Muscle of arm (tissue), 14 donors: ENCODE measurements at places on chromosomes 7 and 10.

GRCh38 chr7:155344270-155344617 is 46.6 kb downstream of the INSIG1 start:
- no peak for DNase-seq

DNA sequence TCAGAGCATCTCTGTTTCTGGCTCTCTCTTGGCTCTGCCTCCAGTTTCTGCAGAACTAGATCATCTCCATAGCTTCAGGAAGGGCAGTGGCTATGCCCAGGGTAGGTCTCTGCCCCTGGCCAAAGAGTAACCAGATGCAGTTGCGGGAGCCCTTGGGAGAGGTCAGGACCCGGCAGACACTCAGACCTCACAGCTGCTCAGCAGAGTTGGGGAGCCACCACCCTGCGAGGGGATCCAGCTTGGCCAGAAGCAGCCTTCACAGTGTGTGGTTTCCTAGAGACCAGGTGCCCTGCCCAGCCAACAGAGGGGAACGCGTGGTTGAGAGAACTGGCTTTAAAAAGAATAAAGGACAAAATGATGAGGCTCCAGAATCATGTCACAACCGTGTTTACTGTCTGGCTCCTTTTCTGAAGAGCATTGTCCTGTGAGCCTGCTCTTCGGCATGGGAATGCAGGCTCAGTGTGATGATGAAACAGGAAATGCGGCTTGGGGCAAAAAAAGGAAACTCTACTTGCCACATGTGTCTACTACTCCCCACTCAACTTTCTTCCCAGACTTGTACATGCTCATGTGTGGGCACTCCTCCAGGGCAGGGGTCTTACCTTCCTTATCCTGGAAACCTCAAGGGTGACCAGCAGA is 243.1 kb downstream of the INHBA start:
- DNase-seq = no peak

DNA sequence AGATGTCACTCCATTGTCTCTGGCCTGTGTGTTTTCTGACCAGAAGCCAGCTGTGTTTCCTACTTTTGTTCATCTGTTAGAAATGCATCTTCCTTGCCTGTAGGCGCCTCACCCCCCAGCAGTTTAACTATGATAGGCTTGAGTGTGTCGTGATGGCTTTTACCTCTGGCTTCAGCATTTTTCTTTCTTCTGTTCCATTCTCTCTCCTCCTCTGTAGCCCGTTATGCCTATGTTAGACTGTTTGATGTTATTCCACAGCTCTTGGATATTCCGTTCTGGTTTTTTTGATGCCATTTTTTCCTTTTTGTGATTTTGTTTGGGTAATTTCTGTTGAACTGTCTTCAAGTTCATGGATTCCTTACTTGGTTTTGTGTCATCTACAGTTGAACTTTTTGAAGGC is 17.9 kb downstream of the MMP21 start:
- DNase-seq = no peak

DNA sequence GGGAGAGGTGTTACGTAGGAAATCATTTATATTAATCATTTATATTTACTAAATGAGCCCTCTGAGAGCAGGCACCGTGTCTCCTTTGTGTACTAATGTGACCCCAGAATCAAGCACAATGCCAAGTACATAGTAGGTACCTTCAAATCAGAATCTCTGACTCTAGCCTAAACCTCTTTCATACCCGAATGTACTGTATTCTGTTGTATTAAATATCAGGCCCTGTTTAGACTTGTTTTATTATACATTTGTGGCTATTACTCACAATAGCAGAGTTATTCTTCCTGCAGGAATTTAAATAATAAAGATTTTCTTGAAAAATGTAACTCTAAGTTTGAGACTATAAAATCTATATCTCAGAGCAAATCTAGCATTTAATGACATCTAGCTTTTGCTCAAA is 297.3 kb downstream of the EXOC4 start:
- no peak for DNase-seq

- no peak for DNase-seq
Measured at GRCh38 chr10:77441353-77442166, 196.0 kb downstream of the KCNMA1 start.

DNA sequence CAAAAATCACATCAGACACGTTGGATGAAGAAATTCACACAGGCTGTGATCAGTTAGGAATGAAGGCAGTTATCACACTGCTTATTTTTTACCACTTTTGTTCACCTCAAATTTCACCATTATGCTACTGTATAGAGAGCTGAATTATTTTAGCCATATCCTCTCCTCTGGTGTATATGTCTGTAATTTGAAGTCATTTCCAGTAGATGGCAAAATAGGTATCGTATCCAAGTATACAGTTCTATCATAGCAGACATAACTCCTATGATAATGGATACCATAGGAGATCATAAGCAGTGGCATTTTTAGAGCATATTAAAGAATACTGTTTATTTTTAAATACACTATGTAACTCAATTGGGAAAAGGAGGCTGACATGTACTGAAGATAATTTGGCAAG is 909.7 kb downstream of the DNAJB9 start:
- DNase-seq = no peak

DNA sequence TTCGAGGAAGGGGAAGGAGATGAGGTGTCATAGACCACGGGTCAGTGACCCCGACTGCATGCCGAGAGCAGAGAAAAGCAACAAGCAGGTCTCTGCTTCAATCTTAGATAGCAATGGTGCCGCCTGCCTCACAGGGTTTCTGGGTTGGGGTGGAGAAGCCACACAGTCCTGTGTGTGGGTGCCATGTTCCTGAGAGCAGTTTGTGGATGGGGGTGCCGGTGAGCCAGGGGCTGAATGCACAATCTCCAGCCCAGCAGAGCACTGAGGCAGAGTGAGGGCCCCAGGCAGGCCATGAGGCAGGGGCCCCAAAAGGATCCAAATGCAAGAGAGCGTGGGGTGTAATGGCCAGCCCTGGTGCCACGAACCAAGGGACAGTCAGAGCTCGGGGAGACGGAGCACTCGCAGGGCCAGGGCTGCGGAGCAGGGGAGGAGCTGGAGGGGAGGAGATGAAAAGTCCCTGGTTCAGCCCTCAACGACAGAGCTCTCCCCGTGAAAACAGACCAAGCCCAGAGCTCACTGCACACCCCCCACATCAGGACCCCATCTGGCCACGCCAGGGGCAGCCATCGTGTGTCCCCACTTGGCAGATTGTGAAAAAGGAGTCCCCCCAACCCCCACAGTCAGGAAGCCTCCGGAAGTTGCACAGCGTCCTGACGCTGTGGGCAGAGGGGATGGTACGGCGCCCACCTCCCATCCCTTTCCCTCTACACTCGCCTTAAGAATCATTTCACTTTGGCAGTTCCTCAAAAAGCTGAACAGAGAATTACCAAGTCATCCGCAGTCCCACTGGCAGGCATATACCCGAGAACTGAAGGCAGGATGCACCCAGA is 19.9 kb downstream of the WDR86 start:
- DNase-seq = no peak

DNA sequence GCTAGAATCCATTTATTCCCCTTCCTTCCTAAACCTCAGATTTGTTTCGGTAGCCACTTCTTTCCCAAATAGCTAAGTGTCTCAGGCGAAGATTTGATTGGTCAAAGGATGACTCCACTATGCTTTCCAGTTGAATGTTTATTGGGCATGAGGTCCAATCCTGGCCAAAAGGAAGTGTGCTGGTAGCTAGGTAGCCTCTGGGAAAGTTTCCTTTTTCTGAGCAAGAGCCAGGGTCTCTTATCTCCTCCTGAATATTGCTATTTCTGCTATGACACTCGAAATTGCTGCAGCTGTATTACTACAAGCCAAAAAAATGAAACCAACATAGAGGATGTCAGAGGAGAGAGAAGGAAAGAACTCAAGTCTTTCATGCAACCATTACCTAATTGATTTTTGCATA is 53.4 kb upstream of the MKX start:
- no peak for DNase-seq

- no peak for DNase-seq
Measured at GRCh38 chr10:109993551-109994330, 14.0 kb upstream of the ADD3 start.

- DNase-seq = no peak
Measured at GRCh38 chr7:822692-823276, 9.5 kb upstream of the SUN1 start.

GRCh38 chr7:102111061-102112041 is 175.3 kb upstream of the SH2B2 start:
- DNase-seq = no peak

- no peak for DNase-seq
Measured at GRCh38 chr7:17929647-17930395, 10.5 kb downstream of the SNX13 start.

DNA sequence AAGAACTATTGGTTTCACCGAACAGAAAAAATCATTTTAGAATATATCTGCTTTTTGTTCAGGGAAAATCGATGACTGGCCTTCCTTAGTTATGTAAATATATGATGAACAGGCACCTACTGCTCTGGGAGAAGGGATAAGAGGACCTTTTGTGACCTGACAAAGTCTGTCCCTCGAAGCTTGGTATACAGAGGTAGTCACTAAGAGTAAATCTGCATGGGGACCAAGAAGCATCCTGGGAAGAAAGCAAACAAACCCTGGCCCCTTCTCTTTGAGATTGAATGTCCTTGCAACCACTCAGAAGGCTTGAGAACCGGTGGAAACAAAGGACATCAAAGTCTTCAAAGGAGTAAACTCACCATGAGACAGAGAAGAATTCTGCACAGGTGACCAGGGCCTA is 52.3 kb downstream of the SKIDA1 start:
- DNase-seq = no peak

- no peak for DNase-seq
Measured at GRCh38 chr7:154973381-154973780, 29.5 kb downstream of the PAXIP1 start.

DNA sequence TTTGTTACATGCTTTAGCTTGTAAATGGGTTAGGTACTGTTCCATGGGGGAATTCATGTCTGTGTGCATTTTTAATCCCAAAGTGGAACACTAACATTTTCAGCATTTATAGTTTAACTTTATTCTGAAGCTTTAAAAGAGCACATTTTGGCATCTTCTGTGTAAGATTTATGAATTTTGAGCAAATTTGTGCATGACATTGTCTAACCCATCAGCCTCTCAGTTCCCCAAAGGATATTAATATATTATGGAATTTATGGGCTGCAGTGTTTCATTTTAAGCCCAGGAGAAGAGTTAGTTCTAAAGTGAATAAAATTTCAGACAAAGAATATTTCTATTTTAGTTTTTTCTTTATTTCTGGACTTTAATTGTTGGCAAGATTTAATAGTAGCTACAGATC is 421.4 kb downstream of the PLXDC2 start:
- DNase-seq = peak; percentile 28

GRCh38 chr7:78398576-78398975 is 600.0 kb downstream of the PHTF2 start:
- DNase-seq = no peak

GRCh38 chr7:139078911-139079310 is 30.6 kb downstream of the ZC3HAV1 start:
- no peak for DNase-seq

DNA sequence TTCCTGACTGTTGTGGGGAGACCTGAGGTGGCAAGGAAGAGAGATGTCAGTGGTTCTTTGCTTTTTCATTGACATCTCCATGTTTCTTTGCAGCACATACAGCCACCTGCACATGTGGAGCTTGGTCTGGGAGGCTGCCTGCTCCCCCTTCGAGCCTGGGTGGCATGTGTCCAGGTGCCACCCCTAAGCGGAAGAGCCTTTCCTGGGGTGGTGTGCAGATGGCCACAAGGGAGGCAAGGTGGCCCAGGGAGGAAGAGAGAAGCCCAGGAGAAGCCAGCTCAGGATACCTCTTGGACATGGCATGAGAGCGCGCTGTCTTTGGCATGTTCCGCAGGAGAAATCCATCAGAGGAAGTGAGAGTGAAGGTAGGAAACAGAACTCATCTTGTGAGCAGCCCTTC is 105.9 kb upstream of the NPTX2 start:
- no peak for DNase-seq

GRCh38 chr7:20240080-20240926 is 23.1 kb upstream of the MACC1 start:
- no peak for DNase-seq

GRCh38 chr7:91541641-91542040 is 277.4 kb downstream of the FZD1 start:
- no peak for DNase-seq

GRCh38 chr7:41879403-41879802 is 176.5 kb upstream of the INHBA start:
- no peak for DNase-seq

DNA sequence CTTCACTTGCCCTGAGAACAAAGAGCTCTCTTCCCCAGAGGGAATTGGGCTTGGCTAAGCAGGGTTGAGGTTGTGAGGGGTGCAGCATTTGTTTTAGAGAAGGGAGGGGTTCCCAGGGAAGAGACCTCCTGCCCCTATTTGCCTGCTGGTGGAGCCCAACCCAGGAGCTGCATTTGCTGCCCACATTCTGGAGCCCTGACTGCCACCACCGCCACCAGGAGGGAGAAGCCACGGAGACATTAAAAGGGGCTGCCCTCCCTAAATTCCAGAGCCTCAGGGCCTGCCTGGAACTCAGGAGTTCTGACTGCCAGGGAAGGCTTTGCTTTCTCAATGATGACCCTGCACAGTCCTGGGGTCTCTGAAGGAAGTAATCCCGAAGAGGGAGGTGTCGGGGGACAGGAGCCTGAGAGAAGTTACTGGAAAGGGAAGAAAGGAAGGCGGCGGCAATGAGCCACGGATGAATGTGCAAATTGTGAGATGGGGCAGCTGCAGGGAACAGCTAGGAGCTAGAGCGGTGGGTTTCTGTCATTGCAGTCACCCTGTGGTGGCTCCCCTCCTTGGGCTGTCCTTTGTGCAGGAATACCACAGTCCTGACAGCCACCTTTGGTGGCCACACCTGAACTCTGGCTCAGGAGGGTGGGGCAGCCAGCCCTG is 51.3 kb downstream of the NEURL1 start:
- DNase-seq = no peak

DNA sequence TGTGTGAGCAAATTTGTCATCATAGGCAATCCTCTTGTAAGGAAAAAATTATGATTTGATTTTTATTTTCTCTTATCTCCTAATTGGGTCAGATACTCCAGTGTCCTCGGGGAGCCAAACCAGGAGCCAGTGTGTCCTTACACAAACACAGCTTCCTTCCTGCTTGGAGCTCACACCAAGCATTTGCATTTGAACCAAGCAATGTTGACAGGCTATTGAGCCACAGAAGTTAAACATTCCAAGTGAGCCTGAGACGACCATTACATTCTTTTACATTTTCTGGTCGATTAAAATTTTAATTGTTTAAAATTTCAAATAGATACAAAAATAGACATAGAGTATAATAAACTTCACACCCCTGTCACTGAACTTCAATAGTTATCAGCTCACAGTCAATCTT is 194.8 kb downstream of the CFTR start:
- no peak for DNase-seq

GRCh38 chr10:95543459-95543858 is 17.7 kb downstream of the SORBS1 start:
- DNase-seq = no peak

DNA sequence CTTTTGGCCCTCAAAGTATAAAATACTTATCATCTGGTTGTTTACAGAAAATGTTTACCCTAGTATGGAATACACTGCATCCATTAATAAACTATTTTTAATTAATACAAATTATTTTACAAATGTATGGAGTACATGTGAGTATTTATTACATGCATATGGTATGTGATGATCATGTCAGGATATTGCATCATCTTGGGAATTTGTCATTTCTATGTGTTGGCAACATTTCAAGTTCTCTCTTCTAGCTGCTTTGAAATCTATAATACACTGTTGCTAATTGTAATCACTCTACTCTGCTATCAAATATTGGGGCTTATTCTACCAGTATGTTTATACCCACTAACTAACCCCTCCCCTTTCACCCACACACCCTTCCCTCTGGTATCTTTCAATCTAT is 103.9 kb upstream of the THSD7A start:
- DNase-seq = no peak
